ENCODE measurements at places on chromosomes 4 and X.

DNA sequence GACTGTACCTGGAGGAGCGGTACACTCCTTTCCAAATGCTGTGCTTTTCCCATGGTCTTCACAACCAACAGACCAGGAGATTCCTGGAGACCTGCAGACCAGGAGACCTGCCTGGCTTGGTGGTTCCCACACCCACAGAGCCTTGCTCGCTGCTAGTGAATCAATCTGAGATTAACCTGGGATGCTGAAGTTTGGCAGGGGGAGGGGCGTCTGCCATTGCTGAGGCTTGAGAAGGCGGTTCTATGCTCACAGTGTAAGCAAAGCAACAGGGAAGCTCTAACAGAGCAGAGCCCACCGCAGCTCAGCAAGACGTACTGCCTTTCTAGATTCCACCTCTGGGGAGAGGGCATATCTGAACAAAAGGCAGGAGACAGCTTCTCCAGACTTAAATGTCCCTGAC lies 34.5 kb upstream of the FAAH2 start:
- no peak for DNase-seq

DNA sequence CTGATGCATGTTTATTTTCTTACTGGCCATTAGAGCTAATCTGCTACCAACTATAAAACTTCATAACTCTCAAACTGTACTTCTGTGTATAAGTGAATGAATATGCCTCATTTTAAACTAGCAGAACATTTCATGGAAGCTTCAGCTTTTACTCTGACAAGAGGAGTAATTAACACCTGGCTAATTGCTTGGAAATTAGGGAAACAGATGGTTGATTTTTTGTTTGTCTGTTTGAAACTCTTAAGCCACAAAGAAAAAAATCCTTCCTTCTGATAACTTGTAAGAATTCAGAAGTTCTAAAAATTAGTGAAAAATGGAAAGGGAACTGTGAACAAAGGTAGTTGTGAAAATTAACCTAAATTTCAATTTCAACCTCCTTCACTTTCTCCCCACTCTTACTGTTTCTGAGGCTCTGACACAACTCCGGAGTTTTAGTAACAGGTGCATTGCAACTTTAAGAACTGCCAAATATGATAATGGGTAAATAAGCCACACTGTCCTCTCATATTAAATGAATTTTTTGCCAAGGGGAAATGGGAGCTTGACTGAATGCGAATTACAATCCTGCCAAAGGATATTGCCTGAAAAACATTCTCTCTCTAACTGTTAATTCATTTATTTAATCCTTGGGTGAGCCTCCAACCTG lies 1.0 kb downstream of the EGF start:
- no peak for DNase-seq

DNA sequence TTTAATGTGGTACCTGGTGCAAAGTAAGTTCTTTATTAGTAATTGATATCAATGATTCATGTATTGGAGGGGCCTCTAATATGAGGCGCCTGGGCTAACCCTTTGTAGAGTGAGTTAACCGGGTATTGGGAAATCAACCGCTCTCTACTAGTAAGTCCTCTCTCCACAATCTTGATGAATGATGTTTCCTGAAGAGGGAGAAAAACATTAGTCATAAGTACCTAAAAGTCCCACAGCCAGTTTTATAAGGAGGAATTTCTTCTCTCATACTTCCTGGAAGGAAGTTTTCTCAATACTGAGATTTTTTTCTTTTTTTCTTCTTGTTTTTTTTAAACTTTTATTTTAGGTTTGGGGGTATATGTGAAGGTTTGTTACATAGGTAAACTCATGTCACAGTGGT lies 62.3 kb downstream of the AGTR2 start:
- no peak for DNase-seq

DNA sequence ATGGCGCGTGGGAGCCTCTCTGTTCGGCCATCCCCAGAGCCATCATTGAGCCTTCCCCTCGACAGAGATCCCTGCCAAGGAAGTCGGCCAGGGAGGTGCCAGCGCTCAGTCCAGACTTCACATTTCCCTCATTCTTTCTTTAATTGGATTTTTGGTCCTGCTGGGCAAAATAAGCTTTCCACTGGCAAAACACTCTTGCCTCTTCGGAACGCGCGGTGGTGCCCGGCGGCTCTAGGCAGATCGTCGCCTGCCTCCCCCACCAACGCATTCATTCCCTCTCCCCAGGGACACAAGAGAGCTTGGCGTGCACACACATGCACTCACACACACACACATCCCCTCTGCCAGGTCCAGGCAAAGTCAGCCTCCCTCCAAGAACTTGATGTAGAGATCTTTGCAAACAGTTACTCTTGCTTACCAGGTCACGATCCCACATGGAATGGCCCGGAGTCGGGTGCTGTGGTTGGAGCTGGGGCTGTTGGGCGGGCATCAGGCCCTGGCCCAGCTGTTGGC lies 257.1 kb downstream of the BCOR start:
- DNase-seq: no peak

DNA sequence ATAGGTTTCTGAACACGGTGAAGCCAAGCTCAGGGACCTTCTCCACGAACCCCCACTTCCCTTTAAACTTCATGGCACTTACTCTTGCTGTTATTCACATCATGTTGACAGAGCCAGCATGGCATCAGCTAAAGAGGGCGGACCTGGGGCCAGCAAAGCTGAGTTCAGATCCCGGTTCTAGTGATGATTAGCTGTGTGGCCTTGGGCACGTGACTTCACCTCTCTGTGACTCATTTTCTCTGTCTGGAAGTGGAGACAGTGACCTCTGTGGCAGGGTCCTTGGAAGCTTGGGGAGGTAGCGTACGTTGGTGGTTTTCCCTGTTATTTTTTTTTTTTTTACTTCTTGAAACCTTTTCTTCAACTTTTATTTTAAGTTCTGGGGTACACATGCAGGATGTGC lies 13.4 kb downstream of the EVC start:
- no peak for DNase-seq

GRCh38 chrX:106862972-106863688 lies 40.0 kb downstream of the RIPPLY1 start:
- DNase-seq: no peak

DNA sequence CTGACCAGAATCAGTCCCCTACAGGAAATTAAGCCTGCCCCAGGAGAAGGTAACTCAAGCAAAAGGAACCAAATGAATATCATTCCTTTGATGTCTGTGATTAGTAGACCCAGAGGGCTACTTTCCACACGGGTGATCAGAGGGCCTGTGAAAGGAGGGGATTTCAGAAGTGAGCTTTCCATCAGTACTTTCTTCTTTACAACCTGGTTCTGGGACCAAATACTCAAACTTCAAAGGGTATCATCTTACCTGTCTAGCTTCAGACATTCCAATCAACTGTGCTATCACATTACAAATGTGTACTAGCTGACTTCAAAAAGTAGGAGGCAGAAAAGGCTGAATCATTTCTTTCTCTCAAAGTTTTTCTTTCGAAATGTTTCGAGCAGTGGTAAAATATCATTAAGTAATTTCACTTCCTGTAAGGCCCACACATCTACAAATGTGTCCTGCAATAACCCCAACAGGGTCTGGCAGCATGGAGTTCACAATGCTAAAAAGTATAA lies 23.9 kb downstream of the ACSL4 start:
- no peak for DNase-seq

DNA sequence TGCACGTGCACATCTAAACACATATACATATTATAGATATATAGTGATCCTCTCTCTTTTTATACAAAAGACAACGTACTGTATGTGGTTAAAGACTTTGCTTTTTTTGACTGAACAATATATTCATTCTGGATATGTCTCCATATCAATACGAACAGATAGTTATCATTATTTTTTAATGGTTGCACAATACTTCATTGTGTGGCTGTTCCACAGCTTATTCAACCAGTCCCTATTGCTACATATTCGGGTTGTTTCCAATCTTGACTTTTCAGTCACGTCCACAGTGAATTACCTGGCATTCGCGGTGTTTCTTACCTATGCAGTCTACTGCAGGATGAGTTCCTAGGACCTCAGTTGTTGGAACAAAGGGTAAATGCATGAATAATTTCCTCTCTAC lies 53.1 kb downstream of the FGFBP1 start:
- DNase-seq: no peak

DNA sequence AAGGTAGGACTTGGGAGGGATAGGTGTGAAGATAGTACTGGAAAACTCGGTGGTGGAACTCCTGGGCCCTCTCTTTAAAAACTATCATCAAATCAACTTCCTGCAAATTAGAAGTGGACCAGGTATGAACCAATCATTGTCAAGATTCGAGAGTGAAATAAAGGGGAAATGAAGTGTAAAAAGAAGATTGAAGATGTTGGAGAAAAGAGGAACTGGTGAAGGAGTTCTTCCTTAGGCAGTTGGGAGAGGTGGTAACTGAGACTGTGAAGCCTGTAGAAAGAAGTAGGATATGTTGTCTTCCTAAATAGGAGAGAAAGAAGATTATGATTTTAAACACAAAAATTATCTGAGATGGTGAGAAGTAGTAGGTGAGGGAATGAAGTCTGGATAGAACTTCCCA lies 212.2 kb downstream of the PPP1R2C start:
- no peak for DNase-seq

DNA sequence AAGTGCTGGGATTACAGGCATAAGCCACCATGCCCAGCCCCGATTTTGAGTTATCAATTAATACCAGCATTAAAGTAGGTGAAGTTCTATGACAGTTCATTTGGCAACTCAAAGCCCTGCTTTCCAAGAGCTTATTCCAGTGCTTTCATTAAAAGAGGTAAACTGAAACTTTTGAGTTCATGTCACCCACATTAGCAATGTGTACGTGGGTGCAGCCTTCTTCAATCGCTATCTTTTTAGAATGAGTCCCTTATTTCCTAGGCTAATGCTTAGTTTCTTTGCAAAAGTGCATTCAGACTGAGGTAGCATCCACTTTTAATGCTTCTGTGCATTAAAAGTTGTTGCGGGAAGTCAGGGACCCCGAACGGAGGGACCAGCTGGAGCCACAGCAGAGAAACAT lies 26.1 kb upstream of the MTNR1A start:
- DNase-seq: no peak

DNA sequence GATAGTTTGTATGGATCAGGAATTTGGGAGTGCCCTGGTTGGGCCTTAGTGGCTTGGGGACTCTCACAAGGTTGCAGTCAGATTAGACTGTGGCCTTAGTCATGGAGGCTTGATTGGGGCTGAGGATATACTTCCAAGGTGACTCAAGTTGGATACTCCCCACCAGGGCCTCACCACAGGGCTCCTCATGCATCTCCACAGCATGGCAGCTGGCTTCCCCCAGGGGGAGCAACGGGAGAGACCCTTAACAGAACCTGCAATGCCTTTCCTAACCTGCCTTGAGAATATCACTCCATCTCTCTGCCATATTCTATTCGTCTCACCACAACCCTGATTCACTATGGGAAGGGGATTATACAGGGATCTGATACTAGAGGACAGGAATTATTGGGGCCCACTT lies 161.9 kb downstream of the RELL1 start:
- no peak for DNase-seq

GRCh38 chr4:158008551-158009218 lies 164.1 kb downstream of the GASK1B start:
- DNase-seq: no peak

DNA sequence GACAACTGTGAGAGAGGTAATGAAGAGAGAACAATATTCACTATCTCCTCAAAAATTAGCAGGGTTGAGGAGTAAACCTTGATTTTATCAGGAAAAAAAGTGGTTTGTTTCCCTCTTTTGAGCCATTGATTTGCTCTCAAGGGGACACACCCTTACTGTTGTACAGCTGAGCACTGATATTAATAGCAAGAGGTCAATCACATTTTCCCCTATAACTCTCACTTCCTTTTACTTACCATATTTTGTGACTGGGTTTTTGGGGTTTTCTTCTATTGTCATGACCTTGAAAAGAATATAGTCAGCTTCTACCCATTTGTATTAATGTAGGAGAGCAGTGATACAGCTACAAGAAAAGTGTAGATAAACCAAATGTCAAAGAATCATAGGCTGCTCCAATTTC lies 70.2 kb upstream of the LONRF3 start:
- DNase-seq: no peak

DNA sequence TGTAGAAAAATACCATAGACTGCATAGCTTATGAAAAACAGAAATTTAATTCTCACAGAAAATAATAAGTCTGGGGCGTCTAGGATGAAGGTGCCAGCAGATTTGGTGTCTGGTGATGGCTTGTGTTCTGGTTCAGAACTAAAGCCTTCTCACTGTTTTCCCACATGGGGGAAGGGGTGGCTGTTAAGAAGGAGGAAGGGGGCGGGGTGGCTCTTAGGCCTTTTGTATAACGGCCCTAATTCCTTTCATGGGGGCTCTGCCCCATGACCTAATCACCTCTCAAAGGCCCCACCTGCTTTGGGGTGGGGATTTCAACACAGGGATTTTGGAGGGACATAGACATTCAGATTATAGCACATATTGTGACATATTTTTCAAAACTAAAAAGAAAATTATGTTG lies 173.2 kb upstream of the TECRL start:
- no peak for DNase-seq

DNA sequence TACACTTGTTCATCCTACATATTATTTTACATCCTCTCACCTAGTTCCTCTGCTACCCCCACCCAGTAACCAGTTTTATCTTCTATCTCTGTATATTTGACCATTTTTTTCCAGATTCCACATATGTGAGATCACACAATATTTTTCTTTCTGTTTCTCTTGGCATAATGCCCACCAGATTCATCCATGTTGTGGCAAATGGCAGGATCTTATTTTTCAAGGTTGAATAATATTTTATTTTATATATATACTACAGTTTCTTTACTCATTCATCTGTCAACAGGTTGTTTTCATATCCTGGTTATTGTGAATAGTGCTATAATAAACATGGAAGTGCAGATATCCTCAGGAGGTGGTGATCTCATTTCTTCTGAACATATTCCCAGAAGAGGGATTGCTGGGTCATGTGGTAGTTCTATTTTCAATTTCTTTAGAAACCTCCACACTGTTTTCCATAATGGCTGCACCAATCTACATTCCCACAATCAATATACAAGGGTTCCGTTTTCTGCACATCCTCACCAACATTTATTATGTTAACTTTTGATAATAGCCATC lies 48.2 kb downstream of the THAP9 start:
- DNase-seq: no peak

DNA sequence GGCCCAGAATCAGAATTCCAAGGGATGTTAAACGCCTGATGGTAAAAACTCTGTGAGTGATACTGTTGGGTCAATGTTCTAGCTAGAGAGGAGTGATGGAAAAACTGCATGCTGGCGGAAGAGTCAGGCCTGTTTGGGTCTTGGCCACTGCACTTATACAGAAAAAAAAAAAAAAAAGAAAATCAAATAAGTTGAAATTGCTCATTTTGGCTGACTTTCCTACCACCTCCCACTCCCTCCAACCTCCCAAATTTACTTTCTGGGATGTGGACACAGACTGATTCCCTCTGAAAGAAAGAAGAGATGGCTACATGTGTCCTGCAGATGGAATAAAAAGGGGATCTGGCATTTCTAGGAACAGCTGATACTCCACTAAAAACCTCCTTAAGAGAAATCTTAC lies 234.1 kb upstream of the GIMD1 start:
- DNase-seq: no peak

GRCh38 chrX:115390078-115390477 lies 100.6 kb downstream of the LUZP4 start:
- no peak for DNase-seq

Measured in KG1 (cell line).